Stimulated activated memory B cell treated with anti-CD40 and anti-IgM and Interleukin-4, amounts not matched to agents 10 μg/mL and 1 μg/mL and 100 μg/mL, for 72 hours (primary cell): ENCODE measurements at places on chromosomes 5 and 9.

GRCh38 chr5:137095597-137095996, 403.5 kb downstream of the SPOCK1 start:
- no peak for ATAC-seq

- ATAC-seq: no peak
Measured at GRCh38 chr5:75886706-75887105, 169.5 kb upstream of the POC5 start.

GRCh38 chr9:123228967-123229366, 39.4 kb downstream of the STRBP start:
- ATAC-seq: no peak

GRCh38 chr5:34034534-34035327, 8.3 kb downstream of the C1QTNF3 start:
- no peak for ATAC-seq

DNA sequence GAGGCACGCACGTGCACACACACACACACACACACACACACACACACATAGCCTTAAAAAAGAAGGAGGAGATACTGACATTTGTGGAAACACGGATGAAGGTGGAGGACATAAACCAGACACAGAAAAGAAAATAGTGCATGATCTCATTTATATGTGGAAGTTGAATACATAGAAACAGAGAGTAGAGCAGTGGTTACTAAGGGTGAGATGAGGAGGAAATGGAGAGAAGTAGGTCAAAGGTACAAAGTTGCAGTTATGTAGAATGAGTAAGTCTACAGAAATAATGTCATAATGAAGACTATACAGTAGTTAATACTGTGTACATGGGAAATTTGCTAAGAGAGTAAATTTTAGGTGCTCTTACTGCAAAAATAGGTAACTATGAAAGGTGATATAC, 412.2 kb upstream of the CDH9 start:
- ATAC-seq: no peak

DNA sequence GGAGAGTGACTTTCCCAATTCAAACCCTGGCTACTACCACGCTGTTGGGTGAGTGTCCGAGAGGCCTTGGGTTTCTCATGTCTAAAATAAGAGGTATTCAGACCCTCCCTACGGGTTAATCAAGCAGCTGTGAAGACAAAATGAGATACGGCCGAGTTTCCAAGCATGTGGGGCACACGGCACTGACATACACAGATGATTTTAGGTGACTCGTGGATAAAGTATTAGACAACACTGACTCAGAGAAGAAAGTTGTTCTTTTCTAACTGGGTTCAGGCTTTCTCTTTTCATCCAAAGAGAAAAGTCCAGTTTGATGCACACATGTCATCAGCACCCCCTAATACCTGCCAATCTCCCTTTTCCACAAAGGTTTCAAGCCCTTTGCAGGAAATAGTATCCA, 15.6 kb downstream of the FOXI1 start:
- no peak for ATAC-seq

DNA sequence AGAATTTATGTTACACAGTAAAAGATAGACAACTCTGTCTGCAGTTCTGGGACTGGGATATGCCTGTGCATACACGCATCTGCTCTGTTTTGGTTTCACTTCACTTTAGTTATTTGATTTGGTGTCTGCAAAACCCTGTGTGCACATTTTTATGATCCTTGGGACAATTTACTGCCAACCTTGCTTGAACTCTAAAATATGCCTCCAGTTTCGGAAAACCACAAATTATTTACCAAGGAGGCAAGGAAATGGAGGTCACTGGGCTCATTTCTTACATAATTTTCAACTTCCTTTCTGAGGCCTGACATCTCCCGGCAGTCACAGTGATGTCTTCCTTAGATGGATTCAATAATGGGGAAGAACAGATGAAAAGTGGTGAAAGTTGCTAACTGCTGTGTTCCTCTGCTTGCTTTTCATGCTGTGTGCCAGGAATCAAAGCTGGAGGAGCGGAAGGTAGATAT, 61.2 kb upstream of the TAF11L2 start:
- ATAC-seq: peak; percentile 80

DNA sequence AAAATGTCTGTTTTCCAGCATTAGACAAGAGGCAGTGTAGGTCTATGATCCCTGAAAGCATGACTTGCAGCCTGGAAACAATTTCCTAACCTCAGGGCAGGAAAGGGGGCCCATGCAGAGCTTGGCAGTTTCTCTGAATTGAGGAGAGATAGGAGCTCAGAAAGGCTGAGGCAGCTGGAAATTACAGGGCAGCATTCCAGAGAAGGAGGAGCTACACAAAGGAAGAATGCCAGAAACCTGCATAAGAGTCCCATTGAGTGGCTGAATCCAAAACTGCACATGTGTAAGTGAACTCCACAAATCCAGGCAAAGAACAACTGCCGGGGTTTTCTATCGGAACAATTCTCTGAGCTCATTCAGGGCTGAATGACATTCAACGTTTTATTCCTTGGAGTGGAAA, 346.8 kb downstream of the PIK3R1 start:
- no peak for ATAC-seq
